Uterus (tissue), 4 donors: ENCODE measurements at places on chromosomes 11 and 22.
A peak's percentile ranks its signal among the peaks of the same experiment; 100 is the strongest.

GRCh38 chr11:69401715-69402114, 79.7 kb upstream of the LINC01488 start:
- DNase-seq = no peak

DNA sequence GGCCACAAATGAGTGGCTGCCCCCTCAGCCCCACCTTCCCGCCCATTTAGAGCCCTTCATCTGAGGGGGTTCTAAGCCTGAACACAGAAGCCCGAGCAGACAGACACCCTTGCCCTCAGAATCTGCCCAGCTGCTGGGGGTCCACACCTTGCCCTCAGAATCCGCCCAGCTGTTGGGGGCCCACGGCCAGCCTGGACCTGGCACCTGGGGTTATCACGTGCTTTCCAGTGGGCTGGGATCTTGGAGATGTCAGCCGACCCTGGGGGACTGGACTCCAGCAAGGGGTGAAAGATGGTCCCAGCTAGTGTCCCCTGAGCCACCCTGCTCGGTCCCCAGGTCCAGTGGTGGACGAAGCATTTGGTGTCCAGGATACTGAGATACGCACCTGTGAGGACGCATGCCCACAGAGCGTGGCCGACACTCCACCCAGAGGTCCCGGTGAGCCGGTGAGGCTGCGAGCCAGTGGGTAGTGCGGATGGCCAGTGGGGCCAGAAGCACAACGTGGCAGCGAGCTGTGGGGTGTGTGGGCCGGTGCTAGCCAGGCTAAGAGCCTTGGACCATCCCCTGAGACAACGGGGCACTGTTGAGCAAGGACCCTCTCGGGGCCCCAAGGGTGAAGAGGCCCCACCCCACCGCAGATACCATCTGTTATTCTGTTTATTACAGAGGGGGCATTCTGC, 3.1 kb upstream of the CTSD start:
- DNase-seq = no peak

GRCh38 chr11:33384220-33384619, 127.0 kb downstream of the HIPK3 start:
- no peak for DNase-seq

GRCh38 chr11:98300719-98301118, 720.0 kb upstream of the CNTN5 start:
- DNase-seq = no peak

GRCh38 chr11:39361557-39361956, 2097.9 kb downstream of the LRRC4C start:
- DNase-seq = no peak

DNA sequence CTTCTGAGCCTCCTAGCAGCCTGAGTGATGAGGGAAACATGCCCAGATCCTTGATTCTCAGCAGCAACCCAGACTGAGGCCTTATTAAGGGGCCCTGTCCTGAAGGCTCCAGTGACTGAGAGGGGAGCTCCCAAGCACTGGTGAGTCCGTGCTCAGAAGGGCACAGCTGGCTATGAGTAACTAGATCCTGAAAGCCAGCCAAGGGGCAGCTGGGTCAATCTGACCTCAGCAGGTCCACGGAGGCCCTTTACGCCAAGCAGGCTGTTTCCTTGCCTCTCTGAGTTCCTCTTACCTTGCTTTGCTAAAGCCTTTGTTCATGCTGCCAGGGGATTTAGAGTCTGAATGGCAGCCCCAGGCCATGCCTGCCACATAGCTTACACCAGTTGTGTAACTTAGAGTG, 19.3 kb upstream of the MIEF1 start:
- DNase-seq = no peak

- no peak for DNase-seq
Measured at GRCh38 chr22:47299211-47299862, 536.9 kb downstream of the TBC1D22A start.

DNA sequence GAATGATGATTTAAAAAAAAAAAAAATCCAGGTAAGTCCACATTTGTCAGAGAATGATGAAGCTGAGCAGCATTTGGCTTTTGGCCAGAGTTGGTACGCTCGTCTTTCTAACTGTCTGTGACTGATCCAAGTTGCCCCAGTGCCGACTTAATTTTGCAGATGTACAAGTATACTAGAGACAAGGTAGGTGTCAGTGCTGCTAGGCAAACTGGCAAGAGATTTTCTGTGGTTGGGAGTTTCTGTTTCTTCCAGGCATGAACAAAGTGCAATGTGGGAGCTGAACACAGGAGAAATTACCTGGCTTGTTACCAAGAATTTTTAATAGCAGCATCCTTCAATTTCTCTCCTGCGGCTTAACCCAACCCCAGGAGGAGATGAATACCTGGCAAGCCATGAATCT, 307.7 kb downstream of the BUD13 start:
- no peak for DNase-seq

GRCh38 chr11:8720868-8721608, 38.4 kb downstream of the RPL27A start:
- no peak for DNase-seq

DNA sequence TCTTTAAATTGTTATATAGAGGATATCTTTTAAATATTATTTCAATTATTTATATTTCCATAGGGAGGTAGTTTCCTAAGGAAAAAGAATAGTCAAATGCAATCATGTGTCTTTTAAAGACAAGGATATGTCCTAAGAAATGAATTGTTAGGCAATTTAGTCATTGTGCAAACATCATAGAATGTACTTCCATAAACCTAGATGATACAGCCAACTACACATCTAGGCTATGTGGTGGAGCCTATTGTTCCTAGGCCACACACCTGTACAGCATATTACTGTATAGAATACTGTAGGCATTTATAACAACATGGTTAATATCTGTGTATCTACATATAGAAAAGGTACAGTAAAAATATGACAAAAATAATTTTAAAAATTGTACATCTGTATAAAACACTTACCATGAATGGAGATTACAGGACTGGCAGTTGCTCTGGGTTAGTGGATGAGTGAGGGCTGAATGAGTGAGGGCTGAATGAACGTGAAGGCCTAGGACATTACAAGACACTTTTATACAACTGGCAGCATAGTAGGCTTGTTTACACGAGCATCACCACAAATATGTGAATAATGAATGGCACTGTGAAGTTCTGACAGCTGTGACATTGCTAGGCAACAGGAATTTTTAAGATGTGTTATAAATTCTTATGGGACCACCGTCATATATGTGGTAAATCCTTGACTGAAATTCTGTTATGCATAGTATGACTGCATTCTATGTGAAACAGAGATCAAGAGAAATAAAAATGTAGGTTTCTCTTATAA, 1879.0 kb upstream of the RAG2 start:
- DNase-seq = no peak

GRCh38 chr11:47495011-47495855, 46.3 kb upstream of the RAPSN start:
- DNase-seq = no peak

DNA sequence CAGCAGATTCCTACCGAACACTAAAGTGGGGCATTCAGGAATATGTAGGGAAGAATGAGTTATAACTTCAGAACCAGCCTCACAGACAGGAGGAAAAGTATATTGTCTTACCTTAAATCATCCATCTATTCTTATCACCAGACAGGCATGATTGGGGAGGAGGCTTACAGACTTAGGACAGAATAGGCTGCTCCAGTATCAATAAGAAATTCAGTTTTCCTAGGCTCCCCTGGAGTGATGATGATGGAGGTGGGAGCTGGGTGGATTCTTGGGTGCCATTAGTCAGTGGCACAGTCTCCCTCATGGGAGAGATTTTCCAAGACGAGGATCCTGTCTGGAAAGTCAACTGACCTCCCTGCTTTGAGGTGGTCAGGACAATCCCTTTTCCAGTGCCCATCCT, 225.0 kb downstream of the AASDHPPT start:
- DNase-seq = no peak

- no peak for DNase-seq
Measured at GRCh38 chr11:134390706-134391569, 21.1 kb downstream of the B3GAT1 start.

DNA sequence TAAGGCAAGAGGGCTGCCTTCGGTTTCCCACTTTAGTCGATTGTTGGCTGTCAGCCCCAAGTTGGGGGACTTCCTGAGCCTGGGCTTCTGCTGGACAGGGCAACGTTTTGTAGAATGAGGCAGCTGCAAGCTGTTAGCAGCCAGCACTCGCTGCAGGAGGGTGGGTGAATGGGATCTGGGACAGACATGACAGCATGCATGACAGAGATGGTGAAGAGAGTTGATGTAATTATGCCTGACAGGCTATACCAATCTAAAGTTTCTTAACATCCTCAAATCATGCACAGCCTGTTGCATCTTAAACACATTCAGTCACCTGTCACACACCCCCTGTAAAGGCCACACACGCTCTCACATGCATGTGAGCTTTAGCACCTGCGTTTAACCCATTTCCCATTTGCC, 49.2 kb downstream of the CWC15 start:
- no peak for DNase-seq

DNA sequence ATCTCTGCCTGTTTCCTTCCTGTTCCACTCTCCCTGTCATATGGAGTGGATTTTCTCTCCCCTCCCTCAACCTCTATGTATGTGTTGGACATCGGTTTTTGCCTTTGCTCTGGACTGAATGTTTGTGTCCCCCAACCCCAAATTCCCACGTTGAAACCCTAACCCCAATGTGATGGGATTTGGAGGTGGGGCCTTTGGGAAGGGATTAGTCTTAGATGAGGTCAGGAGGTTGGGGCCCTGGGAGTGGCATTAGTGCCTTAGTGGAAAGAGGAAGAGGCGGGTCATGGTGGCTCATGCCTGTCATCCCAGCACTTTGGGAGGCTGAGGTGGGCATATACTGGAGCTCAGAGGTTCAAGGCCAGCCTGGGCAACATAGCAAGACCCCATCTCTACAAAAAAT, 11.6 kb downstream of the TP53AIP1 start:
- no peak for DNase-seq

- no peak for DNase-seq
Measured at GRCh38 chr22:19172213-19173046, 6.1 kb downstream of the SLC25A1 start.

DNA sequence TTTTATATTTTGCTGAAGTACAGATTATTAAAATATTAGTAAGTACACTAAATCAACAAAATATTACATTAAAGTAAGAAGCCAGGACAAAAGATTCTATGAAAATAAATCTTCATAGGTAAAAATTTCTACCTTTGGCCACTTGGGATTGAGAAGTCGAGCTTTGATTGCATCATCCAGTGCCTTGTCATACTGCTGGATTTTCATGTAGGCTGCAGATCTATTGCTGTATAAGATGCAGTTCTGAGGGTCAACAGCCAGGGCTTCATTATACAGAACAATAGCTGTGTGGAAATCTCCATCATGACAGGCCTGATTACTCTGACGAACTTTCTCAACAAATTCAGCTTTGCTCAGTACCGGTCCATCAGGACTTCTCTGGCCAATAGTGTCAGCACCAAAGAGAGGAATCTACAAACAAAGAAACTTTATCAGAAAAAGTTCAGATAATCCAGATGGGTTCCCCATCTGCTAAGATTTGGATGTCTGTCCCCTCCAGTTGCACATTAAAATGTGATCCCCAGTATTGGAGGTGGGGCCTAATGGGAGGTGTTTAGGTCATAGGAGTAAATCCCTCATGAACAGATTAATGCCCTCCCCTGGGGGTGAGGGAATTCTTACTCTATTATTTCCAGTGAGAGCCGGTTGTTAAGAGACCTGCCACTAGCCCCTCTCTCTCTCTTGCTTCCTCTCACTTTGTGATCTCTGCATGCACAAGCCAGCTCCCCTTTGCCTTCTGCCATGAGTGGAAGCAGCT, 50.0 kb downstream of the TTC28 start:
- no peak for DNase-seq

DNA sequence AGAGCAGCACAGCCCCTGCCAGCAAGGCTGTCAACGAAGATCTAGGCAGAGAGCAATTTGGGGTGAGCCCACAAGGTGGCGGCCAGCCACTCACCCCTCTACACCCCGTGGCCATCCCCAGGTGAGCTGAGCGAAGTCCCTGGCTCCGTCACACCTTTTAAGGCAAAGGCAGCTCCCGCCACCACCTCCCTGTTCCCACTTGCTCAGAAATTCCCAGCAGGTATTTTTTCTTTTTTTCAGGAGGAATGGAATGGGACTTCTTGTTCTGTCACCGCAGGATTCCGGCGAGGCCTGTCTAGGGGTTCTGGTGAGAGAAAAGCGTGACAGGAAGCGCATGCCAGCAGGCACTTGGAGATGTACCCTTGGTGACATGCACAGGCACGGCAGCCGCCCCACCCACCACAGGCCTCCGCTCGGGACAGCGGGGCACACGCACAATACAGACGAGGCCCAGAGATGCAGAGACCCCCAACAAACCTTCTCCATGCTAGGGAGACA, 10.0 kb downstream of the RPL3 start:
- no peak for DNase-seq

DNA sequence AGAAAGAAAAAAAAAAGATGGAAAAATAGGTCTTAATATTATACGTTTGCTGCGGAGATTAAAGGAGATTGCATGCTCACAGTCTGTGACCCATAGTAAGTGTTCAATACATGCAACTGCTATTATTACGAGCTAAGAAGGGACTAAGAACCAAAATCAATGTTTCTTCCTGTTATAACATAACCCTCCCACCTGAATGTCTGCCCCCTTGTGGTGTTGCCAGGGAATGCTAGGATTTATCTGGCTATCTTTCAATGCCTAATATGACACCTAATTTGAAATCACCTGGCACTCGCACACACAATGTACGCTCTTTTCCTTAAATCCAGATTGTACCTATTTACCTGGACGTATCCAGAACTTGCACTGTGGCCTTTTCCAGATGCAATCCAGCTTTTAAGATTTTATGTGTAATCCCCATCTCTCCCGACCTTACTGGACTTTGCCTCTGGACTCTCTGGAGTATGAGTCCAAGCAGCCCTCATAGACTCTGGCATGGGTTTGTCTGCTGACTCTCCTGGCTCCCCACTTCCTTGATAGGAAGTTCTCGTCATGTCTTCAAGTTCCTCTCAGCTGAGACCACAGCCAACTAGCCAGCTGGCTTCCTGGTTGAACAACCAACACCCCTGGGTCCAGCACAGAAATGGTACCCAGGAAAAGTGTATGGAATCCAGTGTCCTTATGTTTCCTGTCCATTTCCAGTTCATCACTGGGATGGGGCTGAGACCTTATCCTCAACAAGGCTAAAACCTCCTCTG, 151.5 kb downstream of the CCDC34 start:
- no peak for DNase-seq

- DNase-seq = no peak
Measured at GRCh38 chr22:48414651-48415050, 1413.0 kb downstream of the BRD1 start.

- no peak for DNase-seq
Measured at GRCh38 chr11:80846979-80847378, 1406.1 kb upstream of the TENM4 start.

DNA sequence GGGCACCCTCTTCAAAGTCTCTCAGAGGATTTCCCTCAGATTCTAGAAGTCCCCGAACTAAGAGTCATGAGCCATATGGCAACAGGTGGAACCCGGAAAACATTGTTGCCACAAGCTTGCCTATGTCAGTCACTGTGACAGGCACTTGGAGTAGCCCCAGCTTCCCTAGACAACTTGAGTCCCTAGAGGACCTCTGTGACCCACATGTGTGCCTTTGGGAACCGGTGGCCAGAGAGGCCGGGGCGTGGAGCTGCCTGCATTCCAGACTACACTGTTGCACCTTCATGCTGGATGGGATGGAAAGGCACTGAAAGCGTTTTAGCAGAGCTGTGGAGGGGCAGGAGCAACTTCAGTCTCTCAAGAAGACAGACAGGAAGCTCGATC, 12.1 kb downstream of the SLC37A2 start:
- no peak for DNase-seq

GRCh38 chr11:19049351-19049750, 11.2 kb downstream of the MRGPRX2 start:
- DNase-seq = no peak

GRCh38 chr22:38761202-38762162, 5.7 kb upstream of the SUN2 start:
- no peak for DNase-seq

GRCh38 chr11:62142921-62143320, 19.1 kb downstream of the INCENP start:
- peak; percentile 62 for DNase-seq
